B cell (primary cell): ENCODE measurements at places on chromosomes 11 and 22. TPM values are rescaled to one million over a fixed set of nuclear protein-coding genes. Genes with fewer than 3 reads are reported as not detected.
A peak's percentile ranks its signal among the peaks of the same experiment; 100 is the strongest.

DNA sequence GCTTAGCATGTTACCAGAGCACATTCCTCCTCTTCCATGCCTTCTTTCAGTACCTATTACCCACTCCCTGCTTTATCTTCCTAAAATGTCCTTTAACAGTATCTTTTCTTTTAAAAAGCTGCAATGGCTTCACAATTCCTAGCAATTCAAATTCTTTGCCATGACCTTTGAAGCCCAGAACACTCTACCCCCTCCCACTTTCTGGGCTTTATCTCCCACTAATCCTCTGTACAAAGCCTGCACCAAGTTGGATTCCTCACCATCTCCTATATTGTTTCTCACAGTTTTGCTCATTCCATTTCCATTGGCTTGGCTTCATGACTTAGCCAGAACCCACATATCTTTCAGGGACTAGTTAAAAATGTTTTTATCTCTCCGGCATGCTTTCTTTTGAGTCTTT, 80.9 kb downstream of the FAM76B start:
- no peak overlapping the region for H3K27ac ChIP-seq
- peaks cover 33% of the 10 kb centered on the region for H3K4me1 ChIP-seq
- H3K4me3 ChIP-seq, result no peak overlapping the region
- no peaks in the 10 kb centered on the region for H3K36me3 ChIP-seq

Gene IL17REL
- 0.10 TPM in 2 replicates for total RNA-seq

DNA sequence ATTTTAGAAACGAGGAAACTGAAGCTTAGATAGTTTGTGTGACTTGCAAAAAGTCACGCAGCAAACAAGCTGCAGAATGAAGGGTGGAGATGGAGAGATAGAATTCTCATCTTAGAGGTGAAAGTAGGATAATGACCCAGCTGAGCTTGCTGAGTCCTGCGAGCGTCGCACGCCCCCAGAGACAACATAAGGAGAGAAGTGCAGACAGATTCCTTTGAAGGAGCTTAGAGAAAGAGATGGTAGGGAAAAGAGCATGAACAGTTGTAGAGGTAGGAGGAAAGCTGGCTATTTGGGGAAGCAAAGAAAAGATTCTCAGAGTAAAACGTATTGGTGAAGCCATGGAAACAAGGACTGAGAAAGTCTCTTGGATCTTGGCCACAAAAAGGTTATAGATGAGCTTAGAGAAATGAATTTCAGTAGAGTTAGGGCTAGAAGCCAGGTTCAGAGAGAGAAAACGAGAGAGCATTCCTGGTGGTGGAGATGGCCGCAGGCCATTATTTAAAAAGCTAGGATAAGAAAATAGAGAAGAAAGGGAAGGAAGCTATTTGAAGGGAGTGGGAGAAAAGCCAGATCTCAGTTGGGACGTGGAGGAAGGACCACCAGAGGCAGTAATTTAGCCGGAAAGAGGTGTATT, 44.8 kb downstream of the FAM83F start:
- no peak overlapping the region for H3K4me3 ChIP-seq
- H3K27me3 ChIP-seq, result peaks cover 35% of the 10 kb centered on the region
- H3K27ac ChIP-seq, result no peak overlapping the region
- no peak for DNase-seq
- H3K36me3 ChIP-seq, result no peaks in the 10 kb centered on the region
- H3K4me1 ChIP-seq, result peaks cover 6% of the 10 kb centered on the region

Gene SLC25A17
- 13.4 and 15.0 TPM in 2 replicates for total RNA-seq

Gene DDTL
- total RNA-seq, result 4.1 and 5.0 TPM in 2 replicates

DNA sequence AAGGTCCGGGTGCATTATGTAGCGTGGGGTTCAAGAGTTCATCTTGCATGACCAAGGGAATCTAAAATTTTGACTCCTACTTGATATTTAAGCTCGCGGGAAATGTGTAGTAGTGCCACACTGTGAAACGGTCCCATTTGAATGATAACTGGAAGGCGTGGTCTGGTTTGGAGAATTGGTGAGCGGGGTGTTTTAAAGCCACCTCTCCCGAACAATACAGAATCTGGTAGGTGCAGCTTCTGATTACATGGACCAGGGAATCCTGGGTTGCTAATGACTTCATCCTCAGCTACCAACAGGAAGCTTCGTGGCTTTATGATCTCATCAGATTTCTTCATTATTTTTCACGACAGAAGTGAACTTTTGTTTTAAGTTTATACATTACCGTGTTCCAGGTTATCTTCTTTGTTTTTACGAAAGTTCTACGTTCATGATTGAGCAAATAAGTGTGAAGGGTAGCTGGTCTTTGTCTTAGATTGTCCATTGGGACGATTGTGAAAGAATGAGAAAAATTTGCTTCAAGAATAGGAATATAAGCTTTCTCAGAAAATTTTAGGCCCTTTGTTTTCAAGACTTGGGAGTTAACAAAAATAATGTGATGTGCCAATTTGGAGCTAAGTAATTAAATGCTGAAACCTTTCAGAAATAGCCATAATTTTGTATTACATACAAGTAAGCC, 1.7 kb downstream of the QSER1 start:
- peak overlapping the region; percentile 70 for H3K27ac ChIP-seq
- peaks cover 12% of the 10 kb centered on the region for H3K4me1 ChIP-seq
- H3K27me3 ChIP-seq, result no peaks in the 10 kb centered on the region
- peak overlapping the region; percentile 69 for H3K4me3 ChIP-seq
- no peaks in the 10 kb centered on the region for H3K36me3 ChIP-seq

DNA sequence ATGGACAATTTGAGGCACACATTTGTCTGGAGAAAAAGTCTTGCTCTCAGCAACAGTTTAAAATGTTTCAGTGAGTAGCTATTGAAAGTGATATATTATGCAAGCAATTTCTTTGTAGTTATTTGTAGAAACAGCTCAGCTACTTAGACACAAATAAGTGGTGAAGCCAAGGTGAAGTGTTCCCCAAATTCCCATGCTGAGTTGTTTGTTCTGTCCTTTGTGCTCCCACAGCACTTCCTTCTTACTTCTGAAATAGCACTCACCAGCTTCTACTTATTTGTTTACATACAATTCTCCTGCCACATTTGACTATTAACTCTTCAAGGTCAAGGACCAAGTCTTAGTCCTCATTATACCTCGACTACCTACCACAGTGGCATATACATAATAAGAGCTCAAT, 638.6 kb upstream of the LRRC4C start:
- no peak overlapping the region for H3K27ac ChIP-seq
- no peak overlapping the region for H3K4me3 ChIP-seq
- H3K36me3 ChIP-seq, result no peaks in the 10 kb centered on the region
- DNase-seq, result no peak
- no peaks in the 10 kb centered on the region for H3K27me3 ChIP-seq
- H3K4me1 ChIP-seq, result no peaks in the 10 kb centered on the region

GRCh38 chr11:2869134-2869526, 16.4 kb downstream of the CDKN1C start:
- no peak for DNase-seq
- H3K27me3 ChIP-seq, result no peaks in the 10 kb centered on the region
- H3K4me3 ChIP-seq, result no peak overlapping the region
- no peak overlapping the region for H3K27ac ChIP-seq
- H3K36me3 ChIP-seq, result no peaks in the 10 kb centered on the region

Gene CRYBB2
- not detected in 2 replicates for total RNA-seq

- H3K27me3 ChIP-seq, result no peaks in the 10 kb centered on the region
- DNase-seq, result no peak
- no peaks in the 10 kb centered on the region for H3K4me1 ChIP-seq
- no peaks in the 10 kb centered on the region for H3K36me3 ChIP-seq
- no peak overlapping the region for H3K4me3 ChIP-seq
Observed at GRCh38 chr11:74485868-74486267, 7.7 kb downstream of the LIPT2 start.

- no peak overlapping the region for H3K27ac ChIP-seq
- no peaks in the 10 kb centered on the region for H3K4me1 ChIP-seq
Observed at GRCh38 chr11:66862559-66863037, 5.7 kb downstream of the LRFN4 start.

DNA sequence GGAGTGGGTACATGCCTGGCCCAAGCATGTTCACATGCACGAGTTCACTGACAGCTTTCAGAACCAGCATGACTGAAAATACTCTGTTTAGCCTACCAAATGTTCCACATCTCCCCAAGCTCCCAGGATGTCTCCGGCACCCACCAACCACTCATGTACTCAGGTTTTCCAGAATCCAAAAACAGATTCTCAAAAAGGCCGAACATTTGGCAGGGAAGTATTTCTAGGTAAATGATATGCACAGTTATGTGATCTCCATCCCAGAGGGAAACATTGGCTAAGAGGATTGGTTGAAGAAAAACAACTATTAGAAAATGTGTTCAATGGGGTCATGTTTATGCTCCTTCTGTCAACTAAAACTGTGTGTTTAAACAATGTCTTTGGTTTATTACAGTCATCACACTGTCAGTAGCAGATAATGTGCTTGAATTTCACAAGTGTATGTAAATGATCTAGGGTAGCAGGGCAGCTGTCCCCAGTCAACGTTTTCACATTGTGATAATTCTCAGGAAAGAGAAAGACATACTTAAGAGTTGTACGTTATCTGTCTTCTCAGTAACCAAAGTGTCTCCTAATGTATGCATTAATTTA, 52.3 kb downstream of the BARX2 start:
- no peaks in the 10 kb centered on the region for H3K4me1 ChIP-seq
- H3K27me3 ChIP-seq, result no peaks in the 10 kb centered on the region
- no peak overlapping the region for H3K4me3 ChIP-seq
- DNase-seq, result no peak

Gene ADORA2A
- 45.4 and 49.3 TPM in 2 replicates for total RNA-seq

DNA sequence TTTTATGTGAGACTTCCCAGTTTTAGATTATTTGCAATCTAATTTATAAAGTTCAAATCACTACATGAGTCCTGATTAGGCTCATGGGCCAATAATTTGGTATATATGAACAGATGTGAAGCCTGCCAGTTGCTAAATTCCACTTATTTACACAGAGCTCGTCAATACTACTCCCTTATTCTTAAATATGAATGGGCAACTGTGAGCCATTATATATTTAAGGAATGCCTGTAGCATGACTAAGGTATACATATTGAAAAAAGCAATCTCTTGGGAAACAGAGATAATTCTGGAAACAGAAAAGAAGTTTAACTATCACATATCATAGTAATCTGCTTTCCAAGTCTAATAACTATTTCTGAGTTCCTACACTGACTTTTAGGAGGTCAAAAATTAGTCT, 27.0 kb downstream of the RBMXL2 start:
- H3K27ac ChIP-seq, result no peak overlapping the region
- no peak for DNase-seq
- no peak overlapping the region for H3K4me3 ChIP-seq
- H3K27me3 ChIP-seq, result peaks cover 21% of the 10 kb centered on the region
- H3K4me1 ChIP-seq, result no peaks in the 10 kb centered on the region

Gene TRMU
- 76.9 and 80.6 TPM in 2 replicates for total RNA-seq

Gene KCNJ4
- total RNA-seq, result not detected in 2 replicates
